ENCODE measurements at places on chromosomes 11 and 22. TPM values are rescaled to one million over a fixed set of nuclear protein-coding genes. Genes with fewer than 3 reads are reported as not detected.

The MMP3 gene
- 0.13 TPM for total RNA-seq

The TMEM258 gene
- 46.4 TPM for total RNA-seq

The GTPBP1 gene
- 26.6 TPM for total RNA-seq

The NLRP14 gene
- 0.53 TPM for total RNA-seq

The KCNK7 gene
- total RNA-seq, result 0.14 TPM

The NDUFV1 gene
- 156 TPM for total RNA-seq

The BARX2 gene
- total RNA-seq, result not detected

The C11orf97 gene
- total RNA-seq, result not detected

The C22orf42 gene
- total RNA-seq, result not detected

The SLC22A6 gene
- total RNA-seq, result not detected

The SPI1 gene
- total RNA-seq, result not detected

The APOL4 gene
- 1.3 TPM for total RNA-seq

The RPUSD4 gene
- 42.9 TPM for total RNA-seq

The GLYAT gene
- not detected for total RNA-seq

The KRTAP5-8 gene
- not detected for total RNA-seq

The MS4A14 gene
- not detected for total RNA-seq

The TRIM6 gene
- total RNA-seq, result 0.66 TPM

The LGR4 gene
- 15.3 TPM for total RNA-seq

The USH1C gene
- total RNA-seq, result not detected

The CXCR5 gene
- total RNA-seq, result not detected

The P2RY6 gene
- 0.14 TPM for total RNA-seq

The MPEG1 gene
- not detected for total RNA-seq

The PKDREJ gene
- total RNA-seq, result under 0.01 TPM

The CFAP300 gene
- total RNA-seq, result 0.14 TPM

The OR5B21 gene
- total RNA-seq, result not detected

The FAM83F gene
- total RNA-seq, result not detected

The PDGFD gene
- 12.2 TPM for total RNA-seq

The ADAMTS8 gene
- not detected for total RNA-seq

The BRSK2 gene
- total RNA-seq, result 0.36 TPM

The LRP4 gene
- 0.93 TPM for total RNA-seq

The TEX54 gene
- not detected for total RNA-seq

The NXPE1 gene
- not detected for total RNA-seq

The CCDC86 gene
- 53.3 TPM for total RNA-seq

The OLFML1 gene
- not detected for total RNA-seq

The XKR3 gene
- total RNA-seq, result not detected

The BTBD18 gene
- not detected for total RNA-seq

The NTM gene
- 0.66 TPM for total RNA-seq

The CSF2RB gene
- 13.4 TPM for total RNA-seq

The RFPL3 gene
- total RNA-seq, result not detected

The MRGPRG gene
- total RNA-seq, result not detected

The KRTAP5-7 gene
- total RNA-seq, result 0.07 TPM

The ABCC8 gene
- not detected for total RNA-seq

The SMDT1 gene
- 7.0 TPM for total RNA-seq

The IPO7 gene
- total RNA-seq, result 276 TPM

The CD3E gene
- total RNA-seq, result not detected

The OR2D3 gene
- total RNA-seq, result not detected

The MS4A1 gene
- not detected for total RNA-seq

The ZNF70 gene
- 6.3 TPM for total RNA-seq

The OR52E8 gene
- total RNA-seq, result not detected

The CABP4 gene
- 1.1 TPM for total RNA-seq

The PGA5 gene
- not detected for total RNA-seq

The C1QTNF5 gene
- 43.1 TPM for total RNA-seq

The SNX15 gene
- total RNA-seq, result 7.6 TPM

The ABCG4 gene
- total RNA-seq, result 0.13 TPM

The TESMIN gene
- total RNA-seq, result 2.1 TPM

The MOV10L1 gene
- total RNA-seq, result 44.9 TPM

The OR5F1 gene
- total RNA-seq, result not detected
